ENCODE measurements at places on chromosomes 2 and 18.

- no peak for DNase-seq
These were observed 84.0 kb downstream of the KCTD1 start for GRCh38 chr18:26464128-26465011.

DNA sequence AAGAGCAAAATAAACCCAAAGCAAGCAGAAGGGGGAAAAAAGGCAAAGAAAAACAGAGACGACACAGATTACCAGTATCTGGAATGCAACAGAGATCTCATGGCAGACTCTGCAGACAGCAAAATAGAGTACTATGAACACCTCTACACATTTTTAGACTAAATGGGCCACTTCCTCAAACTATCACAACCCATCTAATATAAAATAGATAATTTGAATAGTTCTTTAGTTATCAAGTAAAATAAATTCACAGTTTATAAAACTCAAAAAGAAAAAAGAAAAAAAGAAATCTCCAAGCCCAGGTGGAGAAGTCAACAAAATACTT is 16.6 kb downstream of the SESTD1 start:
- no peak for DNase-seq

- peak; percentile 40 for DNase-seq
These were observed at the start of gene LAMA3 for GRCh38 chr18:23689031-23689615. LAMA3 (plus strand) TSS chr18:23689453; CDS start chr18:23689684, 231 bp downstream.

DNA sequence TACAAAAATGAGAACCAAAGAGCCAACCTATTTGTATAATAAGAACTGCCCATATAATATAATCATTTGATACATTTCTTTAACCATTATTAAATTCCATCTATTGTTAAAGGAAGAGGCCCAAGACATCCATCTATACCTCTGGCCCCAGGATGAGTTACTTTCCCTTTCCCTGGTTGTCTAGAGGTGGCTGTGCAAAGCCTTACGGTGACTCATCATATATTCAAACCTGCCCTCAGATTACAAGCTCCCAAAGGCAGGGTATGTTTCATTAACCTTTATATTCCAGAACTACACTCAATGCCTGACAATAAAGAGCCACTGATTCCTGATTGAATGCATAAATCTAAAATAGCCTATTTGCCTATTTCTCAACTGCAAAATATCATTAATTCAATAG is 105.8 kb upstream of the PID1 start:
- DNase-seq, result peak; percentile 55

DNA sequence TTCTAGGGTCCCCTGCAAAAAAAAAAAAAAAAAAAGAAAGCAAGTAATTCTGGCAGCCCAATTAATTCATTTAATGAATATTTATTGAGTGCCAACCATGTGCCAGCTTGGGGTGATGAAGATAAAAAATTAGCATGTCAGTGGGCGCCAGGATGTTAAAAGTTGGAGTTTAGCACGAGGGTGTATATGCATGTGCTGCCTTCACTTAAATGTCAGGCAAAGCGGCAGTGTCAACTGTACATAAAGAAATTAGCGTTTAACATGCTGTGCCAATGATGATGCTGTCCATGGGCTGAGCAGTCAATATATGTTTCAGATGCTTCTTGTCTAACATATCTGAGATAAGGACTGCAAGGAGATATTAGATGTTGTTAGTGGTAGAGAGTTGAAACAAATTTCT is 49.5 kb downstream of the ASAP2 start:
- DNase-seq, result no peak

- no peak for DNase-seq
These were observed 90.0 kb downstream of the CDC42EP3 start for GRCh38 chr2:37581433-37581832.

All from A172 (cell line).